ENCODE measurements at places on chromosomes 3 and 15.

- DNase-seq, result no peak
Measured at GRCh38 chr3:59895972-59896371, 846.1 kb upstream of the CFAP20DC start.

GRCh38 chr3:169362301-169362700 is 301.2 kb downstream of the MECOM start:
- DNase-seq, result no peak

DNA sequence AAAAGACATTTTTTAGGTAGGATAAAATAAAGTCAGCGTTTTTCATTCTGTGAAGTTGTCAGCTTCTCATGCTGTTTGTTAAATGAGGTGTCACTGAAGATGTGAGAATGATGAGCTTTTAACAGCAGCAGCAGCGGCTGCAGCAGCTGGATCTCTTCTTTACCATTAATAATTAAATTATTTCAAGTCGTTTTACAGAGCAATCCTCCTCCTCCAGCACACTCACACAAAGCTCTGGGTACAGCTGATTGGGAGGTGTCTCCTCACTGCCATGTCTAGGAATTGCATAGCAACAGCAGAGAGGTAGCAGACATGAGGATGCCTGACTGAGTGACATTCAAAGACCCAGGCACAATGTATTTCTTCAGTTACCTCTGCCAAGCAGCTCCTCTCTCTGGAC is 46.7 kb upstream of the PLAAT1 start:
- no peak for DNase-seq

- no peak for DNase-seq
Measured at GRCh38 chr3:63909431-63909830, 2.8 kb downstream of the SCAANT1 start.

- no peak for DNase-seq
Measured at GRCh38 chr15:67070150-67070549, 4.7 kb downstream of the SMAD3 start.

GRCh38 chr3:47054412-47054811 is 74.9 kb downstream of the NBEAL2 start:
- DNase-seq, result no peak

DNA sequence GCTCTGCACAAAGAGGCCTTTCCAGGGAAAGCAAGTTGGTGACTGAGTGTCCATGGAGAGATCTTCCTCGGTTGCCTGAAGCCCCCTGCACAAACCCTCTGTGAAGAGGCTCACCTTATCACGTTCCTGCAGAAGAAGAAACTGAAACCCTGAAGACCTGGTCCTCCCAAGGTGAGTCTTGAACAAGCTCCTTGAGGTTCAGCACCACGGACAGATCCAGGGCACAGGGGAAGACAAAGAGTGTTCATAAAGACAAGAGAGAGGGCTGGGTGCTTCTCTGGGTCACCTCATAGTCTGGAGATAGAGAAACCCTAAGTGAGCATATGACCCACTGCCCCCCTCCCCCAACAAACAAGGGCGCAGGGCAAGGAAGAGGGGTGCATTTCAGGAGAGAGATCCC is 21.7 kb upstream of the TBC1D21 start:
- DNase-seq, result no peak

DNA sequence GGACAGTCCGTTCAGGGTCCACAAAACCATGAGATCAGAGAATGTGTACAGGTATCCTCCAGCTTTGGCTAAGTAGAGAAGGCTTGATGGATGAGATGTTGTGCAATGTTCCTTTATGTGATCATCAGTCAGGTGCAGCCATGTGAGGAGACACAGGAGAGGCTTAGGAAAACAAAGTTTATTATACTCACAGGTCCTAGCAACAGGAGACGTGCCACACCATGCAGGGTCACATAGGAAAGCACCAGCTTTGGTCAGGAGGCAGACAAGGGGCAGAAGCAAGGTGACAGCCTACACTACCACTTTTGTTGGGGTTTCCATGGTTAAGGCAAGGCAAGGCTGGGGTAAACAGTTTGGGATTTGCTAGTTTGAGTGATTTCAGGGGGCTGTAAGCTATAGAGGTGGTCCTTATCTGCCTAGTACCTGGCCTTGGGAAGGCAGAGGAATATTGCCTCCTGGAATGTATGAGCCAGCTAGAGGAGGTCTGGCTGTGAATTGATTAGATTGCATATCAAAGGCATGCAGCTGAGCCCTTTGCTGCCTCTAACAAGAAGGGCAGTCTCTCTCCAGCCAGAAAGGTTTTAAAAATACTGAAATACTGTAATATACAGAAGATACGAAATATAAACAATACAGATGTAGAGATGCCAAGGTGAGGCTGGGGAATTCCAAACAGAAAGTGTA is 248.6 kb downstream of the RYR3 start:
- DNase-seq, result no peak

GRCh38 chr3:159432682-159433340 is 555.8 kb upstream of the IL12A start:
- DNase-seq, result no peak

GRCh38 chr15:22872936-22873701 is 34.7 kb downstream of the NIPA2 start:
- no peak for DNase-seq

DNA sequence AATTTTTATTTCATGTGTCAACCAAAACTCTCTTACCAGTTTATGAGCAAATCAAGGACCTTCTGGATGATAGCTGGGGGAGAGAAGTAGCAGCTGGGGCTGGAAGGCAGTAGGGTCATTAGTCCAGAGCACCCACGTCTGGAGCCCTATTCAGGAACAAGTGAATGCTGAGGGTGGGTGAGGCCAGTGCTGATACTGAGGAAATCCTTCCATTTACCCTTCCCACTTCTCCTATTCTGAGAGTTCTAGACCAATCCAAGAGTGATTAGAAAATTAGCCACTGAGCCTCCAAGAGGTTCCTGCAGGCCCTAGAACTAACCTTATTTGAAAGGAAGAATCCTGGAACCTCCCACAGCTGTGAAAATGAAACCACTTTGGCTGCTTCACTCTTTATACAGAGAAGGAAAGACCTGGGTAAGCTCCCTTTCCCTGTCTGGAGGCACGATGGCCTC is 46.2 kb upstream of the VILL start:
- no peak for DNase-seq

DNA sequence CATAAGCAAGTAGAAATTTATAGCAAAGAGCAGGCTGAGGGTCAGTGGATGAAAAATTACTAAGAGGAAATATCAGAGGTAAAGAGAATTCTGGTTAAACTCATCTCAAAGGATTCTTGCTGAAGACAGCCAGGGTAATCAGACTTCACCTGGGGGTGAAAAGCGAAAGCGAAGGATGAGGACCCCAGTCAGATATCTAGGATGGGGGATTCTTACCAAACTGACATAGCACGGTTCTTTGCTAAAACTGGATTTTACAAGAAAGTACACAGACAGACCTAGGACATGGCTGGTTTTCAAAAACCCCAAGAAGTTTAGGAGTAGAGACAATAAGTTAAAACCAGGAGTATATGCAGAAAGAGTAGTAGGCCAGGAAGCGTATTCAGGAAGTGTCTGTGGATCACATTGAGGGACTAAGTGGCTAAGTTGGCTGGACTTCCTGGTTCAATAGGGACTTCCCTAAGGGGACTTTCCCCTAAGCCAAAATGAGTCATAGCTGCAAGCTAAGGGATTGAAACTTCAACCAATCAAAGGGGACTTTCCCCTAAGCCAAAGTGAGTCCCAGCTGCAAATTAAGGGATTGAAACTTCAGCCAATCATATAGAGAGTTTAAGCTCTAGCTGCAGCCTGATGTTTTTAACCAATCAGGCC is 2.4 kb upstream of the CFAP91 start:
- DNase-seq, result no peak

GRCh38 chr15:74867466-74868038 is 5.6 kb downstream of the SCAMP2 start:
- no peak for DNase-seq

- no peak for DNase-seq
Measured at GRCh38 chr15:39413558-39413957, 167.3 kb upstream of the THBS1 start.

DNA sequence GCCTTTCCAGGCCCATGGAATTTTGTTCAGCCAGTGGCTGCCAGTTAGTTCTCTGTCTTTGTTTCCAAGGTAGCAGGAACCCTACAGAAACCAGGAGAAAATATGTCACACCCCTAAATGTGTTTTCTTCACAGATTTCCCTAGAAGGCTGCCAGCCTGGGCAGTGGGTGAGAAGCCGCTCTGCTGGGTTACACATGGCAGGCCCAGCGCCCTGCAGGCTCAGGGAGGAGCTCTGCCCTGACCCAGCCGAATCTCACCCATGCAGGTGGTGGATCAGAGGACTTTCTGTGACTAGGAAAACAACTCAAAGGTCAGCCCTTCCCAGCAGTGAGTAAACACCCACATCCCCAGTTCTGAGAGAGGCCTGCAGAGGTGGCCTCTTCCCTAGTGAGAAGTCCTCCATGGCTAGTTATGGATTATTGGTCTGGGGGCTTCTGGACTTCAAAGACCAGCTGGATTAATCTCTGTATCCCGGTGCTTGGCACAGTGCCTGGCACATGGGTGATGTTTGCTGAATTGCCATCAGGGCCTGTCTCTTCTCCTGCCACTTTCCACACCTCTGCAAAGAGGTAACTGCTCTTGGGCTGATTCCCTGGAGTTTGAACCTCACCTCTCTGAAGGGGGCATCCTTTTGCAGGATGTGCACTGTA is 34.7 kb upstream of the BDH1 start:
- no peak for DNase-seq

GRCh38 chr15:69074843-69075224 is 60.3 kb downstream of the NOX5 start:
- DNase-seq, result no peak

GRCh38 chr15:57625703-57626448 is 34.2 kb downstream of the MYZAP start:
- no peak for DNase-seq

GRCh38 chr3:127552038-127552437 is 38.5 kb downstream of the TPRA1 start:
- DNase-seq, result no peak

- no peak for DNase-seq
Measured at GRCh38 chr3:115286529-115287197, 139.6 kb upstream of the ZBTB20 start.

DNA sequence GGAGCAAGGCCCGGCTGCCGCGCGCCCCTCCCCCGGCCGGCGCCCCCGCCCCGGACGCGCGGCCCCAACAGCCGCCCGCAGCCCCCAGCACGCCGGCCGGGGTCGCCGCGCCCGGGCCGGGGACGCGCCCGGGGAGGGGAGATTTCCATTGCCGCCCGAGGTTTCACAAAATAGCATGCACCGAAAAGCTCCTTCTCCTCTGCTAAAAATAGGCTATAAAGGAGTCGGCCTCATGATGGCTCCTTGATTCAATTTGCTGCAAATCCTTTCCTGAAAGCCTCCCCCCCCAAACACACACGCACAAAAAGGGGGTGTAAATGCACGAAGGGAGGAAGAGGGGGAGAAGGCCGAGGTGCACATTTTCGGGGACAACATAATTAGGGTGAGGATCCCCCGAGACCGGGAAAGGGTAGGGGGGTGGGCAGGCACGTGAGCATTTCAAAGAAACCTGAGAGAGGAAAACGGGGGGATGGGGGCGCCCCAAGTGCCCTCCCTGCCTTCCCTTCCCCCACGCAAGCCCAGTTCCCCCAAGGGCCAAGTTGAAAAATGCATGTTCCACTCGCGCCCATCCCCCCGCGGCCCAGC is 734 bp downstream of the TBL1XR1 start:
- peak; percentile 23 for DNase-seq

DNA sequence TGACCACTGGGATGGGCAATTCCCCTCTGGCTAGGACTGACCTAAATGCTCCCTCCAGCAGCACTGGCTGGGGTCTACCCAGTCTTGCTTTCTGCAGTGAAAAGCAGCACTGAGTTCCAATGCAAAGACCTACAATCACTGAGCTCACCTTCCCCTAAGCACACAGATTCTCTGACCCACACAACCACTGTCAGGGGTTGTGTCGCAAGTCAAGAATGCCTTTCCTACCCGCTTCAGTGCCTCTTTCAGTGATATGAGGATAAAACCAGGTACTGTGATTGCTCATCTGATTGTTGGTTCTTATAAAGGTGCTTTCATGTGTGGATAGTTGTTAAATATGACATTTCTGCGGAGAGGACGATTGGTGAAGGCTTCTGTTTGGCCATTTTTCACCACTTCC is 345.6 kb downstream of the GAP43 start:
- DNase-seq, result no peak

DNA sequence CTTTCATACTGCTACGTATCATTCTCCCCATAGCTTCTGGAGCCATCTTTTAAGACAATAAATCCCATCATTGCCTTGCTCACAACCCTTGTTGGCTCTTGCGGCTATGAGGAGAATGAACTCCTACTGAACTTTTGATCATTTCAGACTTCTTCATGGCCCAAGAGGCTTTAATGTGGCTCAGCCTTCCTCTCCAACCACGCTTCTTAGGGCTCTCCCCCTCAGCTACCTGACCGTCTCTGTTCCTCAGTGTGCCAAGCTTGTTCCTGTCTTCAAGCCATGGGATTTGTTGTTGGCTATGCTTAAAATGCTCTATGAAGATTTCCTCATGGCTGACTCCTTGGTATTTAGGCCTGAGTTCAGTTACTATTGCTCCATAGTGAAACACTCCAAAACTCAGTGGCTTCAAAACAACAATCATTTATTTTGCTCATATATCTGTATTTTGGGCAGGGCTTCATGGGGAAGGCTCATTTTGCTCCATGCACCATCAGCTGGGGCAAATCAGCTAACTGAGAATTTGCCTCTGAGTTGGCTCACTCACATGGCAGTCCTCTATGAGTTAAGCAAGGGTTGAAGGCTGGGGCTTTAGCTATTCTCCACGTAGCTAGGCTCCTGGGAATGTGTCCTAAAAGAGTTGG is 47.5 kb downstream of the FOXL2 start:
- DNase-seq, result no peak

- DNase-seq, result no peak
Measured at GRCh38 chr15:57045741-57046382, 127.4 kb downstream of the TCF12 start.

DNA sequence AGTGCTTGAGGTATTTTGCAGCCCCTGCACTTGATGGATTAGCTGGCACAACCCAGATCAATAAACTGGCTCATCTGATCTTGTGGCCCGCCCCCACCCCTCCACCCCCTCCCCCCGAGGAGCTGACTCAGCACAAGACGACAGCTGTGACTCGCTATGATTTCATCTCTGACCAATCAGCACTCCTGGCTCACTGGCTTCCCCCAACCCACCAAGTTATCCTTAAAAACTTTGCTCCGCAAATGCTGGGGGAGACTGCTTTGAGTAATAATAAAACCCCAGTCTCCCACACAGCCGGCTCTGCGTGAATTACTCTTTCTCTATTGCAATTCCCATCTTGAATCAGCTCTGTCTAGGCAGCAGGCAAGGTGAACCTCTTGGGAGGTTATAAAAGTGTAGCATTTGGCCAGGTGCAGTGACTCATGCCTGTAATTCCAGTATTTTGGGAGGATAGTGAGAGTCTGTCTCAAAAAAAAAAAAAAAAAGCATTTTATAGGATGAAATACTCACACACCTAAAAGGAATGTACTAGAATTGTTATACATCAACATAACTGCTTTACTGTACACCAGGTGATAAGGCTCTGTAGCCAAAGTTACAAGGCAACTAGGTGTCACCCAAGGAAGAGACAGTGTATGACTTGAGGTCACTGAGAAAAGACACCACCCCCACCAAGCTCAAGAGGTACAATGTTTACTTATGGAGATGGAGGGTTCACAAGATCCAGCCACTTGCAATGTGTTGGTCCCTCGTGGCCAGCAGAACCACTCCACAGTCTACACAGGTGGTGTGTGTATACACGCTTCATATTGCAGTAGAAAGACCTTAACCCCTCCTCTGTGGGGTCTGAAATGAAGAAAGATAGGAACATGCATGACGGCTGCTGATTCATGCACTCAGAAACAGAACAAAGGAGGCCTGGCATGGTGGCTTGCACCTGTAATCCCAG is 8.6 kb downstream of the ZNF445 start:
- DNase-seq, result no peak

- DNase-seq, result no peak
Measured at GRCh38 chr3:189094539-189094938, 77.2 kb upstream of the TPRG1 start.

GRCh38 chr3:29447946-29448627 is 167.2 kb downstream of the RBMS3 start:
- no peak for DNase-seq

All from activated CD4-positive, alpha-beta T cell treated with anti-CD3 and anti-CD28 coated beads for 1 hour (primary cell).